Stimulated activated CD4-positive, alpha-beta T cell treated with anti-CD3 and anti-CD28 coated beads, Interleukin-4, amount 100 ng/mL, for 24 hours (primary cell): ENCODE measurements at places on chromosomes 5 and 9.

DNA sequence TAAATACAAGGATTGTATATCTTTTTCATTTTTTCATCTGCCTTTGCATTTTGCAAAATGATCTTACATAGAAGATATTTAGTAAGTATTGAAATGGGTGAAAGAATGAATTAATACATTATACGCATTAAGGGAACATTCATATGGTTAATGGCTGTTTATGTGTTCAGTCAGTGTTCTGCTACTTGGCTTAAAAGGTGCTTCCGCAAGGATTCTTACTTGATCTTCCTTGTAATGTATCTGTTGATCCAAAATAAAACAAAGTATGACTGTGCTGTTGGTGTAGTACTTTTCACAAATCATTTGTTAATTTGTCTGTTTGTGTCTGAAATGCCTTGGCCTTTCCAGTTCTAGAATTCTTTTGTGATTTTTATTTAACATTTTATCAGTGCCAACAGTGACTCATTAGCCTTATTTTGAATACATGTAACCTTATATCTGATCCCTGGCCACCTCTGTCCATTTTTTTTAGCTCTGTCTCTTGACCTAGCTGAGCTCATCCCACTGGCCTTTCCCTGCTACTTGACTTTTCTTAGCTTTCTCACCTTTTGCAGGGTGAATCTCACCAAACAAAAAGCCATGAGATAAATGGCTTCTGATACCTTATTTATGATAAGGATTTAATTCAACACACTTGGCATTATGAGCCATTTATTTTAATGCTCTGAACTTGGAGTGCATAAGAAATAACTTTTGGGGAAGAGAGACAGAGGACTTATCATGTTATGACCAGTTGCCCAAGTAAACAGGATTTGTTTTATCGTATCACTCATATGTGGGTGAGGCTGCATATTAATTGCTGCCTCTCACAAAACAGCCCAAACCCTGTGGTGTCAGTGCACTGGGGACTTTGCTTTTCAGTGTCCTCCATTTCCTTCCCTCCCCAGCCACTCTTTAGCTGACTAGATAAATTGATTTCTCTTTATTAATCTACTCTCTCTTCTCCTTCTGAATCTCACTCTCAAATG is 340.3 kb downstream of the KDM4C start:
- no peak for DNase-seq

- no peak for DNase-seq
These were observed 1156.4 kb downstream of the FOXD4L5 start for GRCh38 chr9:64128572-64128971.

DNA sequence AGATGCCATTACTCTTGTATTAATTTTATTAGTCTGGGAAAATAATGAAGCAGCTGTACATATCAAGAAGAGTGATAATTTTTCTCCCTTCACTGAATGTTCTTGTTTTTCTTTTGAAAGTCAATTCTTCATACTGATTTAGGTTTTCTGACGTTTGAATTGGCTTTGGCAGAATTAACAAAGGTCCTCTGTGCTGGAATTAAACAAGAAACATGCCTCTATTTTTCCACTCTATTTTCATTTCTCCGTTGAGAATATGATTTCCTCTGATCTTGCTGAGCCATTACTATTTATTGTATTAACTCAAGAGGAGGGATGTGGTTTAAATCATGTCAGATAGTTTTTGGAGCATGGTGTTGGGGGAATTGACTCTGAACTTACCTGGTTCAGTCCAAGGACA is 42.3 kb downstream of the ANKDD1B start:
- DNase-seq: no peak

GRCh38 chr9:28365020-28365640 is 791.8 kb upstream of the C9orf72 start:
- no peak for DNase-seq

DNA sequence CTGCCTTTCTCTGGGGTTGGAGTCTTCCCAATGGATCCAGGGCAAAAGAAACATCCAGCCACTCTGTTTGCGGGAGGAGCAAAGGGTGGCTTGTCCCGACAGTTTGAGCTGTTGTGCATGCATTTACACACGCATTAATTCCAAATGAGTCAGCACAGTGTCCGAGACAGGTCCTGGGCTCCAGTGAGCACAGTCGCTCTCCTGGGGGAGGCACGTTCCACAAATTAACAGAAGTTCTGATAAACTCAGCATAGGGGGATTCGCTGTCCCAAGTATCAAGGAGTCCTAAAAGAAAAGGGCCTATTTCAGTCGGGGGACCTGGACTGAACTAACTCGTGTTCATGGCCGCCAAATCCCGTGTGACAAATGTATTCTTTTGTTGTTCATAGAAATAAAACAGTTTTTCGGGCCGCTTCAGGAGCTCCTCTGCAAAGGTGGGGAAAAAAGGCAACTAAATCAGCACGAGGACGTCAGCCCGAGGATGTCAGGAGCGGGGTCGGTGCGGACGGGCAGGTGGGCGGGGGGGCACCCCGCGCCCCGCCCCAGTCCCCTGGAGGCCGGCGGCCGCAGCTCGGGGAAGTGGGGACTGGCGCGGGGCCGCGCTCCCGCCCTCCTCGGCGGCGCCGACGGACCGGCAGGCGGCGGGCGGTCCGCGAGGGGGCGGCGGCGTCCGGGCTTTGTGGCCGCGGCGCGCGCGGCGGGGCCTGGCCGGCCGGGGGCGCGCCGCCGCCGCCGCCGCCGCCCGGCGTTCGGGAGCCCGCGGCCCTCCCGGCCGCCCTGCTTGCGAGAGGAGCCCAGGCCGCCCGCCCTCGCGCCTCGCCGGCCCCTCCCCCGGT is at the start of gene MSANTD3:
TSS of gene MSANTD3 (plus strand) at position 614 of the 836 bp plus-strand sequence. CDS start 14,796 bp downstream, outside the sequence.
- peak; percentile 37 for DNase-seq

GRCh38 chr5:64972591-64972990 is 203.9 kb downstream of the CWC27 start:
- DNase-seq: no peak

GRCh38 chr9:115207003-115207836 is 89.3 kb upstream of the TNC start:
- DNase-seq: no peak

DNA sequence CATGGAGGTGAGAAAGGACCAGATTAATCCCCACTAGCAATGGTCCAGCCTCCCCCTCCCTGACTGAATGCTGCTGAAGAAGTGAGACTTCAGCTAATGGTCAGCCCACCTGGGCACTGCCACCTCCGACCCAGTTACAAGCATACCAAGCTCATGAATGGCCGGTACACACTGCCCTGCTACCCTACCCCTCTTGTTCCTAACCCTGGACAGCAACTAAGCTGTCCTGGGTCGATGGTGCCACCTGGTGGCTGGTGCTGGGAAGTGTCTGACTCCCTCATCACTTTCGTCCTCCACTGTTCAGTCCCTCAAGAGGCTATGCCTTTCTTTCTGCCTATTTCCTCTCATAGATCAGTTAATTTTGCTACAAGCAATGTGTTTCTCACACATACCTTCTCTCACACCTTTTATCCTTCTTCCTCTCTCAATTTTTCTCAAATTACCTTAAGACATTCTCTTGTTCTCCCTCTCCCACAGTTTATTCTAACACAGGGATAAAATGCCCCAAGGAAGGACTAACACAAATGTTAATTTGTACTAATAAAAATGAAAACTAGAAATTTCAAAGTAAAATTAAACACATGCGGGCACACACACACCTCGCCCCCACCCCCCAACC is 42.4 kb downstream of the PAX5 start:
- DNase-seq: peak; percentile 30

DNA sequence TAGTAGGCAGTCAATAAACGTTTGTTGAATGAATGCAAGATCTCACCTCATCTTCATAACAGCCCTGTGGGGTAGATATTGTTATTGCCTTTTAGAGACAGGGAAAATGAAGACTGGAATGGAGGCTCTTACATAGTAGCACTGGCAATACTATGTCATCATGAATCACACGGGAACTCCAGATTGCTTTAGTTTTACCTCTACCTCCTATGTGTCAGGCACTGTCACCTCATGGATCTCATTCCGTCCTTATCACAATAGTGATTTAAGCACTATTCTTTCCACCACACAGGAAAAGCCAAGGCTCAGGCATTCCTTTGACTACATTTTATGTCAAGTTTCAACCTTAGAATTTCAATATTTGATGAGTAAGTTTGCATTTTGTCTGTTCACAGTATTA is 2.9 kb upstream of the EPB41L4B start:
- DNase-seq: no peak

DNA sequence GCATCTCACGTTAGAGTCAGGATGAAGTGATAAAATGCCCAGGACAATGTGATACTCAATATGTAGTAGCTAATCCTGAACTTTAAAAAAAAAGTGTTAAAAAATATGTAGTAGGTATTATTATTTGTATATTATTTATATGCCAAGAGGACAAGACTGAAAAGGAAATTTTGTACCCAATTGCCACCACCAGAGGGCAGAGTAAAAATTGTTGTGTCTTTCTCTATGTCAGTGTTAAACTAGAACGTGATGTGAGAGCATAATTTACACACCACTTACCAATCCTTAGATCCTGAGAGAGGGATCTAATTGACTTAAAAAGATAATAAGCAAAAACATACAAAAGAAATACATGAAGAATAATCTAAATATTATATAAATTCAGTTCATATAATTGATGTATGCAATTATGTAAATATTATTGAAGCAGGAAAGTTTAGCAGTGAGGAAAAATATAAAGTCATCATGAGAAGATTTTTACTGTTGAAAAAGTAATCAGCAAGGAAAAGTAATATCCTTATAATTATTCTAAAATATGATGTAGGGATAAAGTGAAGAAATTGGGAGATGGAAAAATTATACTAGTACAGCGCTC is 288.9 kb downstream of the RAB3C start:
- DNase-seq: peak; percentile 35

DNA sequence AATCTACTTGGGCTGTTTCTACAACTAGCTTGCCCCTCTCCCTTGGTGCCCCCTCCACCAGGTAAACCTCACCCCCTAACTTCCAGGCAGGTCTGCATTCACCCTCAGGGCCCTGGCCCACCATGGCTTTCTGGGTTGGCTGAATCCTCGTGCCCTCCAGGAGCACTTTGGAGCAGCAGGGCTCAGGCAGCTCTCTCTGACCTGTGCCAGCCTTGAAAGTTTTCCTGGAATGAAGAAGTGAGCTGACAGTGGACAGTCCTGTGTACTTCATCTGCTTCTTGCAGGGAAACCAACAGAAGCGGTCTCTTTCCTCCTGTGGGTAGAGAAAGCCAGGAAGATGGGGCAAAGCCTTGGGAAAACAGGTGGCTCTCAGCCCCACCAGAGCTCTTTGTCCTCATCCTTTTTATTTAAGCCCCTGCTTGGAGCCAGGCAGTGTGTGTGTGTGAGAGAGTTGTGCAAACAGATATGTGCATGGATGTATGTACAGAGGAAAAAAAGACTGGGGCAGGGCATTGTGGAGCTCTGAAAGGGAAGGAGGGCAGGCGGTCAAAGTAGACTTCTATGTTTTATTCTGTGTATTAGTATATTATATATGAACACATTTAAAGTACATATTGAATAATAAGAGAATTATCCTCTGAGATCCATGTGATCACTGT is 62.3 kb upstream of the SPRY4 start:
- no peak for DNase-seq

GRCh38 chr5:172544371-172545095 is 90.2 kb upstream of the SH3PXD2B start:
- DNase-seq: no peak

- no peak for DNase-seq
These were observed 61.2 kb upstream of the CAMK4 start for GRCh38 chr5:111163000-111163399.

DNA sequence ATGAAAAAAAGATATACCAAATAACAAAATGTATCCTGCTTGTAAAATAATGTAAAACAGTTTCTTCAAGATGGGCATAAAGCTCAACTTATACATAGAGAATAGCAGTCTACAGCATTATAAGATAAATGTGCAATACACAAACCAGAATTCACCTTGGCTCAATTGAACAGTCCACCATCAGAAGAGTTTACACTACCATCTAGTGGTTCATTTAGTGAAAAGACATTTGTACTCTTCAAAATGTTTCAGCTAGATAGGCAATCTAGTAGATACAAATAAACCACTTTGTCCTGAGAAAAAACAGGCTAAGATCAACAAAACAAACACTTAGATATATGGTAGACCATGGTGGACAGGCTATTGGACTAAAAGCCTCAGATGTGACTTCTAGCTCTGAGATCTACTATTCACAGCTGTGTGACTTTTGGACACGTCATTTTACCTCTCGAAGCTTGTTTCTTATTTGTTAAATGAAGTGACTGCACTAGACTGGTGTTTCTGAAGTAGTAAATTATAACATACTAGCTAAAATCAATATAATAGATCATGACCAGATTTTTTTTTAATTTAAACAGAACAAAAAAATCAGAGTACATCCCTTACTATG is 22.1 kb upstream of the TPD52L3 start:
- DNase-seq: no peak

DNA sequence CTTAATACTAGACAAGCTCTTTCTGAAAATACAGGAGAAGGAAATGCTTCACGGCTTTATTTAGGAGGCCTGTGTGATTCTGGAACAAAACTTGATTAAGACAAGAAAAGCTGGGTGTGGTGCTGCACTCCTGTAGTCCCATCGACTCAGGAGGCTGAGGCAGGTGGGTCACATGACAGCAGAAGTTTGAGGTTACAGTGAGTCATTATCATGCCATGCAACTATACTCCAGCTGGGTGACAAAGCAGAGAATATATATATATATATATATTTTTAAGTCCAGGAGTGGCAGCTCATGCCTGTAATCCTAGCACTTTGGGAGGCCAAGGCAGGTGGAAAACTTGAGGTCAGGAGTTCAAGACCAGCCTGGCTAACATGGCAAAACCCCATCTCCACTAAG is 33.1 kb upstream of the SPIN1 start:
- no peak for DNase-seq

- DNase-seq: no peak
These were observed 2.1 kb upstream of the MYMK start for GRCh38 chr9:133526721-133527321.
